ENCODE measurements at places on chromosomes 5 and 9.
A peak's percentile ranks its signal among the peaks of the same experiment; 100 is the strongest.

DNA sequence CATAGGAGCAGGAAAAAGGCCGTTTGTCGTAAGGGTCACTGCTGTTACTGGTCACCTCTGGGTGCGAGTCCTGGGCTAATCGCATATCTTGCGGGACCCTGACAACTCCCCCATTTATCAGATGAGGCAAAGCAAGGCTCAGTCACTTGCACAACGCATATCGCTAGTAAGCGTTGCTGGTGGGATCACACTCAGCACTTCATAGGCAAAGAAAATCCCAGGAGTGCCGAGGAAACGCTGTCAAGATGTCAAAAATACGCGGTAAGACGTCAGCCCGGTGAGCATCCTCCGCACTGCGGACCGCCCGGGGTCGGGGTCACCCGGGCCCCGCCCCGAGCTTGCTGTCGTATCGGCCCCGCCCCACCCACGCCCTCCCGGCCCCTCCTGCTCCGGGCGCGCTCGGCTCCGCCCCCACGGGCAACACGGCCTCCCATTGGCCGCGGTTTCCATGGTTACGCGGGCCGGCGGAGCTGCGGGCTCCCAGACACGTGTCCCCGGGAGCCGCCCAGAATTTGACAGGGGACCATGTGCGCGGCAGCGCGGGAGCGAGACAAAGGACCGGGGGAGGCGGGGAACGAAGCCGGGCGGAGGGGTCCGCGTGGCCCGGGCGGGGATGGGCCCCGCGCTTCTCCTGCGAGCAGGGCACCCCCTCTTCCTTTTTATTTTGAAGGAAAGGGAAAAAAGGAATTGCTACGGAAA, 80.2 kb upstream of the IER5L start:
- DNase-seq = peak; percentile 100

DNA sequence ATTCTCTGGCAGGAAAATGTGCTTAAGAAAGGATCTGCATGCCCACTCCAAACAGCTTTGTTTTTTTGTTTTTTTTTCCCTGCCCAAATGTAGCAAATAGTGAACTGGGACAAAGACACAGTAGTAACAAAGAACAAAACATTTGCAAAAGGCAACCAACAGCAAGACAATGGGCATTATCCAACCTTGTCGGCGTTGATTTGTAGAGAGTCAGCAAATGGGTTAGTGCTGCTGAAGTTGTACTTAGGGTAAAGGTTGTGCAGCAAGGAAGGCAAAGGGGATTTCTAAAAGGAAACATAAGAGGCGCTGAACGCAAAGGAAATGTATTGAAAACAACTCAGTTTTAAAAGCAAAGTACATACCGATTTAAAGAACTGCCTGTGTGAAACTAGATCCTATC, 136.2 kb downstream of the MPDZ start:
- no peak for DNase-seq

- no peak for DNase-seq
These were observed 36.2 kb downstream of the LIX1 start for GRCh38 chr5:97106216-97106581.

- peak; percentile 38 for DNase-seq
These were observed 147.2 kb downstream of the C9orf50 start for GRCh38 chr9:129473523-129474244.

- DNase-seq = no peak
These were observed 5.4 kb downstream of the IPPK start for GRCh38 chr9:92664394-92665152.

DNA sequence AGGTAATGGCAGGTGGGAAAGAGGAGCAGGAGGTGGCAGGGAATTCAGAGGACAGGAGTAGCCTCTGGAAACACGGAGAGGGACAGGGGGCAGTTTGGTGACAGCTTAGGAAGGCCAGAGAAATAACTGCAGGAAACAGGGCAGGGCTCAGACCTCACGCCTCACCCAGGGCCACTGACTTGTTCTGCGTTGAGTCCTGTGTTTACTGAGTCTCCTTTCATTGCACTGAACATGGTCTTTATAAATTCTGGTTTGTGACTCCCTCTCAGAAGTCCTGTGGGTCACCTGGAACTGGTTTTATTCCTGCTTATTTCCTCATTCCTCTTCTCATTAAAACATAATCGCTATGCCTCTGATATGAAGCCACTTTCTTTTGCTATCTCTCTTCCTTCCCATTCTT, 55.2 kb upstream of the ZNF622 start:
- no peak for DNase-seq

GRCh38 chr5:112862085-112862484, 998 bp downstream of the SRP19 start:
- peak; percentile 20 for DNase-seq

DNA sequence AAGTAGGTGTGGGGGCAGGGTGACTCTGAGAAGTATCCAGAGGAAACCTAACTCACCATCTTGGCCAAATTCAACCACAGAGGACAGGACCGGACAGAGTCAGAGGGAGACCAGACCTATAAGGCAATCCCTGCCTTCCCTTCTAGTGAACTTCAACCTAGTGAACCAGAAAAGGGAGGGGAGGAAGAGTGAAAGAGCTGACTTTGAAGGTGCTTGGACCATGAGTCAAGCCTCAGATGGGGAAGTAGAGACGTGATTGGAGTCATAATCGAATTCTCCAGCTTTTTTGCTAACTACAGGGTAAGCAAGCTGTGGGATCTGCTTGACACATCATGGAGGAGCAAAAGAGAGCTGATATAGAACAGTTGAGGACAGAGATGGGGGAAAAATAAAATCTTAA, 18.8 kb upstream of the KIF2A start:
- no peak for DNase-seq

DNA sequence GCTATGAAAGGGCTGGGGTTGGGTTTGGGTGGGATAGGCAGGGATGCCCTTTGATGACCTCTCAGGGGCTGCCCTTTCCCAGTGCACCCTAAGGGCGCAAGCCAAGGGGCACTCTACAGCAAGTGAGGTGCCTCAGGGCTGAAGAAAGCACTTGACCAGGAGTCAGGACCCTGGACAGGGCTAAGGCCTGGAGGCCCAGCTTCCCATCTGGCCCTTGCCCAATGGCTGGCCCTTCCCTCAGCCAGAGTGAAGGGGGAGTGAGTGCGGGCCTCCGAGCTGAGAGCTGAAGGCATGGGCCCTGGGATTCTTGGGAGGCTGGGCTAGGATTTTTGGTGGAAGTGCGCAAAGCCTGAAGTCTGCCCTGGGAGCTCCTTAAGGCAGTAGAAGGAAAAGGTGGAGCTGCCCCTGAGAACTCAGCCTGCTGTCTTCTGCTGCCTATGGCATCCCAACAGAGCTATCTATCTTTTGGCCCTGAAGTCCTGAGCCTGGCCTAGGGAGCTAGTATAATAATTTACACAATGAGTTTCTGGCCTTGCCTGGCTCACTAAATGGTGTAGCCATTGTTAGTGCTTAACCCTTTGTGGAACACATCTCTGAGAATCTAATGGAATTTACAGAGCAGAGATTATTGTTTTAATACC, 16.4 kb downstream of the JADE2 start:
- peak; percentile 56 for DNase-seq
